NCI-H526 (cell line): ENCODE measurements at places on chromosomes 5 and 9.

DNA sequence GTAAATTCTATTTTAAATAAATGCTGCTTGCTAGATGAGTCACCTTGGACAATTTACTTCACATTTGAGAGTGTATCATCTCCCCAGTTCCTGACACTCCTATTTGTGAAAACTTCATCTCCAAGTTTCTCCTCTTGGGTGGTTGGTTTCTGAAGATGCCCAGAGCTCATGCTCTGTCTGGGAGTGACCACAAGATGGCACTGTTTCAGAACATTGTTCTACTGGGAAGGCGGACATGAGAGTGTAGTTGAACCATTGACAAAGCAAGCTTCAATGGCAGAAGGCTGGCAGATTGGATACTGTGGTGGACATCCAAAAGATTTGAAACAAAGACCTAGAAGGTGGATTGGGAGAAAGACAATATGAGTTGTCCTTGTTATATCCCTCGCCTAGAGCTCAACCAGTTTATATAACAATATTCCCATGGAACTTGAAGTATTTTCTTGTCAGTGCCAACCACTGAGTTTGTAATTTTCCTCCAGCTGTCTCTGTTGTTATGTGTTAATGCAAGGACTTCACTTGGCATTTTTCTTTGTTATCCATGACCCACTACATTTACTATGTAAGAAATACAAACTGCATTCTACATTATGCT lies 234.3 kb upstream of the ANKH start:
- DNase-seq: peak; percentile 14

- no peak for DNase-seq
Measured at GRCh38 chr9:75814667-75815066, 75.8 kb upstream of the PCSK5 start.

DNA sequence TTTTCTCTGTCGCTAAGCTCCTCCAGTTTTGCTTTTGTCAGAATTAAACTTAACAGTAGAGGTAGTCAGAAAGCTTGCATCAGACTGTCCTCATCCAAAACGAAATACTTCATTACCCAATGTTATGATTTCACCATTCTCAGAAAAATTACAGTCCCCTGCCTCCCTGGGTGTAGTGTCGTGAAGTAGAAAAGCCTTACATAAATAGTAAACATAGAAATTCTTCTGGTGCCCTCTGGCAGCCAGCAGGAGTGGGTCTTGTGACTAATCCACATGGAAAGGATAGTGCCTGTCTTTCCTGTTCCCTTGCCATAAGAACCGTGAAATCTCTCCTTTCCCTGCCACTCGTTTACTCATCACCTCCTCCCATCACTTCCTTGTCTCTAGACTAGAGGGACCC lies 230.6 kb downstream of the GNA14 start:
- no peak for DNase-seq

DNA sequence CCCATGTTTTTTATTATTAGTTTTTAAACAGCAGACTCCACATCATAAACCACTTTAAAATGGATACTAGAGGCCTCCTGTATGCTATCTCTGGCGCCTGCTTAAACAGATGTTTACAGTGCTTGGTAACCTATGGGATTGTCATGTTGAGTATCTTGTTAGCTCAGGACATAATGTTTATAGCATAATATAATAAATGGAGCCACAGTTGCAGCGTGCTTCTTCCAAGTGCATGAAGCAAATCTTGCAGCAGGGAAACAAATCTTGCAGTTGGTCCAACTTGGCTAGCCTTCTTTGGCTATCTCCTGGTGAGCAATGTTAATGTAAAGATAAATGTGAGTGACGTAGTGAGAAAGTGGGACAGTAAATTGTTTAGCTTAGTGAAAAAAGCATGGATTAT lies 2.8 kb downstream of the GHR start:
- no peak for DNase-seq

DNA sequence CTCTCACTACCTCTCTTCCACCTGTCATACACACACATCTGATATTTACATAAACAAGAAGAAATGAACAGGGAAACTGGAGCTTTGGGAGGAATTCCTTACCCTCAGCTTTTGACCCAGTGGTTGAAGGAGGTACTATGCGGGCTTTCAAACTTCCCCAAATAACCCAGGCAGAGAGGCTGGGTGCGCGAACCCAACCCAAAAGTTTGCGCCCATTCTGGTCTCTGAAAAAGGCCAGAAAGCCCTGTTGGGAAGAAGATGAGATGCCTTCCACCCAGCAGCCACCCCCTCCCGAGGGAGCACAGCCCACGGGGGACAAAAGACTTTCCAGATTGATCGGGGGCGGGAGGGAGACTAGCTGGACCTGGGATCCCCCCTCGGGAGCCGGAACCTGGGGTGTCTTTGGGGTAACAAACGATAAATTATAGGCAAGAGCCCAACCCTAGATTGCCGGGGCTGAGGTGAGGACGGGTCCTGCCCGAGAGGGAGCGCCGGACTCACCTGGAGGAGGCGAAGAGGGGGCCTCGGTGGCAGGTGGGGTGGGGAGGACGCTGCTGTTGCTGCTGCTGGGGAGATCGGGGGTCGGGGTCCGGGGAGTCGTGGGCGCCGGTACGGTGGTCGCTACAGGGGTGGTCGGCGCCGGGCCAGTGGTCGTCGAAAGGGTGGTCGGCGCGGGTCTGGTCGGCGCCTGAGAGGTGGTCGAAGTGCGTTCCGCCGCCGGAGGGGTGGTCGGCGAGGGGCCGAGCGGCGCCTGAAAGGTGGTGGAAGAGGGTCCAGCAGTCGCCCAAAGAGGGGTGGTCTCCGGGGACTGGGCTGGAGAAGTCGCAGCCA lies 798 bp downstream of the MEGF9 start:
- DNase-seq: peak; percentile 32

- no peak for DNase-seq
Measured at GRCh38 chr5:10904862-10905432, 143.9 kb upstream of the DAP start.
